ENCODE measurements at places on chromosomes 16 and 17. TPM values are rescaled to one million over a fixed set of nuclear protein-coding genes. Genes with fewer than 3 reads are reported as not detected.

KRT33A gene
- total RNA-seq = not detected

CRYM gene
- 4.1 TPM for total RNA-seq

ITGB4 gene
- total RNA-seq = 0.29 TPM

TBC1D3 gene
- not detected for total RNA-seq

SLC13A2 gene
- not detected for total RNA-seq

ZNF205 gene
- 17.7 TPM for total RNA-seq

TLCD3B gene
- total RNA-seq = not detected

RNF112 gene
- 0.29 TPM for total RNA-seq

LPO gene
- not detected for total RNA-seq

HS3ST3B1 gene
- total RNA-seq = 9.4 TPM

TPSD1 gene
- not detected for total RNA-seq

KATNIP gene
- total RNA-seq = 32.7 TPM

GPRC5B gene
- total RNA-seq = 1.2 TPM

TAOK2 gene
- 37.1 TPM for total RNA-seq

Data from osteoblast (primary cell).